Activated CD8-positive, alpha-beta memory T cell treated with anti-CD3 and anti-CD28 coated beads for 4 hours (primary cell): ENCODE measurements at places on chromosomes 5 and 9.

DNA sequence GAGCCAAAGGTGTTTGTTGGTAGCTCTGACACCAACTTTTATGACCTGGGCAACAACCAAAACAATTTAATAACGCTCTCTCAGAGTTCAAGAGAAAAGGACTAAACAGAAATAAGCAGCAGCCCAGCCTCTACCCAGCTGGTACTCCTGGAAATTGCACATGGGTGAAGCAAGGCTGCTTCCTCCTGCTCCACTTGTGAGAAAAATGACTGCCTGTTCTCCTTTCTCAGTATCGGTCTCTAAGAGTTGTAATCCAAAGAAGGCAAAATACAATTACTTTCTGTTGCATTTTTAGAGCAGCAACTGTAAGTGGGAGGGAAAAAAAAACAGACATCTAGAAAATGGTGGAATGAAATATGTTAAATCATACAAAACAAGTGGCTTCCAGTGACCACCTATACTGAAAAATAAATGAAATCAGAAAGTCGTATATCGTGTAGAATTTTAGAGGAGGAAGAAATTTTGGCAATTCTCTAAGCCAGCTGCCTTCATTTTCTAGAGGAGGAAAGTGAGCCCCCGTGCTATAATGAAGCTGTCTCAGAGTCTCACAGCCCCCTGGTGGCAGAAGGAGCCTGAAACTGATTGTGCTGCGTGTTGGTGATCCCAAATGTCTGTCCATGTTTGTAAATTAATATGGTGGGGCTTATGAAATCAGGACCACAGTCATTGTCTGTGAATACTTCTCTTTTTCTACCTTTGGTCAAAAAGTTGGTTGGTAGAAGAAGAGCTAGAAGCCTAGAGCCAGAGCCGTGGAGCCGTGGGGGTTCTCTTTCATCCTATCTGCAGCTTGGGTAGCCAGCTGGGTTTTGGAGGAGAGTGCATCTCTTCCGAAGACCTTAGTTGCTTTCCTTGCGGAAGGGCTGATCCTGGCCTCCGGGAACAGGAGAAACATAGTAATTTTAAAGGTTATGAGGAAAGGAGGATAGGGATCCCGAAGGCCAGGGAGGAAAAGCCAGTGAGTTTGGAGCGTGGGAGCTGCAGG, 139.9 kb downstream of the PIP5K1B start:
- DNase-seq = no peak

GRCh38 chr5:36173426-36173825, 21.5 kb downstream of the SKP2 start:
- DNase-seq = no peak

DNA sequence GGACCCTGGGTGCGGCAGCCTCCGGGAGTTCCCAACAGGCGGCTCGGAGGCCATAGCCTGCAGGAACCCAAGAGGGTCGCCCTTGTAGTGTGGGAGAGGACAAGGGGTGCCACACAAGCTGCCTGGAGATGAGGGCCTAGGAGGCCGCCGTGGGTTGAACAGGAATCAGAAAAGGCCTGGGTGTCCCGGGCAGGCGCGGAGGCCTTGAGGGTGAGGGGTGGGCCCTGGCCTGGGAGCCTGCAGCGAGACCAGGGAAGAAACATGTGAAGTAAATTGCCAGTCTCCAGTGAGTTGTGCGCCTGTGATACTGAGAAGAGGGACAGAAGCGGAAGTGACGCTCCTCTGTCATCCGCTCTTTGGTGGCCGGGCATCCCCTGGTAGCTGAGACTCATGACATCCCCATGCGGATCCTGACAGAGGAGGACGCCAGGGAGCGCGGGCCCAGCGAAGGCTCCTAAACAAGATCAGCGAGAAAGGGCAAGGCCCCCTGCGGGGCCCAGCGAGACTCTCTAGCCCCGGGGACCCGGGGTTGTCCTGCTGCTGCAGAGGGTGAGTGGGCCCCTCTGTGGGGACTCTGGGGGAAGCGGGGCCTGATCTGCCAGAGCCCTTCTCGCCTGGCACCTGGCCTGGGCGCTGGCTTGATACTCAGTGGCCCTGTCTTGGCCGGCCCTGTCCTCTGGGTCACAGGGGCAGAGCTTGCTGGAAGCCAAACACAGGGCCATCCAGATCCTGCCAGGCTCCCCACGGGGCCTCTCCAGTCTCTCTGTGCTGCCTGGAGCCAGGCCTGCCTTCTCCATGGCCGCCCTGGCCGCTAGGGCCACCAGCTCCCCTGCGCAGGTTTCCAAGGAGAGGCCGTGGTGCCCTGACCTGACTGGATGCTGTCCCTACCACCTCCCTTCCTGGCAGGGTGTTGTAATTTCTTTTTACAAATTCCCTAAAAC, 788.4 kb downstream of the TLE4 start:
- no peak for DNase-seq

DNA sequence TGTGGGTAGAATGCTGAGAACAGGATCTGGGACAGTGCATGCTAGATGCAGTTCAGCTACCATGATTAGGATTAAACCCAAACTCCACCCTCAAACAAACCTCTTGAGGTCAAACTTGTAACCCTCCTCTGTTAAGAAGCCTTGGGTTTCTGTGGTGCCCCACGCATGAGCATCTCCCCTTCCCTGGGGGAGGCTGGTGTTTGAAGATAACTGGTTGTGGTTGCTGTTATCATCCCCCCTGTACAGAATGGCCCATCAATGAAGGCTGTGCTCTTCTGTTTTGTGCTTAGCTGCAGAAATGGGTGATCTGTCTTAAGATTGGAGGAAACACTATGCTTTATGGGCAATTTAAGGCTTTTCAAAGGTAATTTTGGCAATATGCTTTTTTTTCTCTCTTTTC, 4.4 kb upstream of the DAB2IP start:
- no peak for DNase-seq

- DNase-seq = no peak
These were observed 19.3 kb upstream of the ORM1 start for GRCh38 chr9:114303571-114303970.

- peak; percentile 59 for DNase-seq
These were observed 39.5 kb upstream of the GLIS3 start for GRCh38 chr9:4339357-4339756.

DNA sequence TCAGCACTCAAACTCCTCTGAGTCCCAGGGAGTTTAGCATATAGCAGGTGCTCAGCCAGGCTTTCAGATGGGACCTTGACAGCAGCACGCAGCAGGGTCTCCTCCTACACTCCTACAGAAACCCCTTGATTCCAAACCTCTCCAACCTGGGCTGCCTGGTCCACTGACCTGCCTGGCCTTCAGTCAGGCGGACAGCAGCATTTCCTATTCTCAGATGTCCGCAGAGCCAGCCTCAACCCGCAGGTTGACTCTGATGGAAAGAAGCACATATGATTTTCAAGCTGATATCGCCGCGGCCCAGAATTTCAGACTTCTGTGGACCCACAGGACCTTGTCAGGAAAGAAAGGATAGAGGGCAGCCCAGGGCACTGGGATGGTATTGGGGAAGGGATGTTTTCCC, 5.3 kb upstream of the SLC25A48 start:
- DNase-seq = no peak

- DNase-seq = no peak
These were observed 275.6 kb downstream of the SEC61B start for GRCh38 chr9:99497641-99498040.

GRCh38 chr5:60161340-60161934, 267.9 kb upstream of the PDE4D start:
- no peak for DNase-seq

- DNase-seq = no peak
These were observed 25.6 kb downstream of the ABL1 start for GRCh38 chr9:130860458-130861316.

DNA sequence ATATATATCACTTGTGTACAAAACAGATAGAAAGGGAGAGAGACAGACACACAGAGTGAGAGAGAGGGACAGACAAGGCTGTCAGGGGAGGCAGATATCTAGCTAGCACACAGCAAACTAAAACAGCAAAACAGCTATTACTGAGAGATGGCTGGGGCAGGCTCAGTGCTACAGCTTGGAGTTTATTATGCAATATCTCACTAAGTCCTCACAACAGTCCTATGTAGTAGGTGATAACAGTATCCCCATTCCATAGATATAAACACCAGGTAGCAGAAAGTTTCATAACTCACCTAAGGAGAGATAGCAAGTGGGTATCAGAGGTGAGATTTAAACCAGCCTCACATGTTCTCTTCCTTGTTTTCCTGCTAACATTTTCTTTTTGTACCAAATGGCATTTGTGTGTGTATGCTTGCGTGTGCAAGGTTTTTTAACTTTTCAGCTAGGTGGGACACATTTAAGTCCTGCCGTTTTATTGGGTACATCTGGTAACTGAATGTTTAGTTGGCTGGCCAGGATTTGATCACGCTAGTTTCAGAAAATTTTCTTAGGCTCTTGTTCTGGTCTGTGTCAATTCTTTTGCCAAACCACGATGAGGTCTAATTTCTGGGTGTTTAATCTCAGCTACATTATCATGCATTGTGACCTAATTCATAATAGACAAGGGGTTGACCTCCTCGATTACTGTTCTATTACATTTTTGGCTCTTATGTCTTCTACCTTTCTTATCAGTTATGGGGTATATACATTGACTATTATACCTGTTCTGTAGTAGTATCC, 105.1 kb downstream of the LMNB1 start:
- DNase-seq = no peak

DNA sequence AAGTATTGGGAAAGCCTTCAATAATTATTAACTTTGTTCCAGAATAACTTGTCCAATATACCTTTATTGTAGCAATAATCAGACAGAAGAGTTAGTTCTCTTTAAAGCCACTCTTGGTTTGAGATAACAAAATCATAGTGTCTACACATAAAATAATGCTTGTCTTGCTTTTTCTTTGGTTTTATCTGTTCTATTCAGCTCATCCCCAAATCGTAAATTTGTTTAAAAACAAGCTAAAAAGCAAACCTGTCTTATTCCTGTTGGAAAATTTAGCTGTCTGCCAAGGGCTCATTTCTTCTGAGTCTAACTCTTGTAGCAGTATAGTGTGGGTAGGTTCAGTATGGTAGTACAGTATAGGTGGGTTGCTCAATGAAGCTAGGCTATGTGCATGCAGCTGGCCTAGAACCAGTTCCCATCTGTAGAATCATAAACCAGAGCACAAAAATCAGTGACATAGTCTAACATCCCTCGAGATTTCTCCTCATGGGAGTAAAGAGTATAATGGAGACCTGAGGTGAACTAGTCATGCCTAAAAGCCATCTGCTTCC, 17.9 kb upstream of the APBA1 start:
- no peak for DNase-seq

GRCh38 chr5:134268919-134269318, 43.0 kb upstream of the PPP2CA start:
- no peak for DNase-seq

GRCh38 chr5:68534956-68535520, 319.5 kb downstream of the PIK3R1 start:
- DNase-seq = no peak

GRCh38 chr5:18652404-18653215, 1018.4 kb downstream of the TAF11L14 start:
- no peak for DNase-seq

- DNase-seq = no peak
These were observed 503.4 kb downstream of the NFIB start for GRCh38 chr9:13810510-13810909.

DNA sequence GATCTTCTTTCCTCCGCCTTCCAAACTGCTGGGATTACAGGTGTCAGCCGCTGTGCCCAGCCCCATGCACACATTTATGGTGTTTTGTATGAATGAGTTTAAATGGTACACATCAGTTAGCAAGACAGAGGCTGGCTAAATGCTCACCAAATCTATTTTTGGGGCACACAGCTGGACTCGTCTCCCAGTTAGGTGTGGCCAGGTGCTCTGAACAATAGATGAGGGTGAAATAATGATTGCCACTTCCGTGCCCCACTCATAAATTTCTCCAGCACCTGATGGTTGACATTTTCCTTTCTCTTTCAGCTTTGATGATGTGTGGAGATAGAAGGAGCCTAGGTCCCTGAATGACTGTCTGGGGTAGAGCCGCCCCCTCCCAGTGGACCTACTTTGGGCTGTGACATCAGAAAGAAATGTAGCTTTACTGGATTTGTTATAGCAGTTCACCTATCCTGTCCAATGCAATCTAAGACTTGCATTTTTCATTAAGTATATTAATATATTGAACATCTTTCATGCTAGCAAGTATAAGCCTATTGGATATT, 8.6 kb upstream of the RAPGEF1 start:
- DNase-seq = no peak

DNA sequence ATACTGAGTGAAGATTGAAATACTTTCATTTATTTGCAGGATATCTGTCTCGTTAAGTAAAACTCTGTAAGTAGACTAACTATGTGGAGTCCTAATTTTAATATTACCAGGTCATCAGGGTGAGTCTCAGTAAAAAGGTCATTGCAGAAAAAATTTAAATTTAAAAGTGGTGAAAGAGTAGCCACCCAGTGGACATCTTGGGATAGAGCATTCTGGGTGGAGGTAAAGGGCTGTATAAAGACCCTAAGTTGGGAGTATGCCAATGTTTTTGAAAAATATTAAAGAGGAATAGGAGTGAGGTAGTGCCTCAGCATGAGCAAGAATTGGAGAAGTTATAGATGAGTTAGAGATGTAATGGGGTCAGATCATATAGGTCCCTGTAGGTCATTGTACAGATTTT, 145.5 kb downstream of the HMHB1 start:
- no peak for DNase-seq

GRCh38 chr9:88011005-88011766, 36.9 kb upstream of the CDK20 start:
- DNase-seq = no peak

DNA sequence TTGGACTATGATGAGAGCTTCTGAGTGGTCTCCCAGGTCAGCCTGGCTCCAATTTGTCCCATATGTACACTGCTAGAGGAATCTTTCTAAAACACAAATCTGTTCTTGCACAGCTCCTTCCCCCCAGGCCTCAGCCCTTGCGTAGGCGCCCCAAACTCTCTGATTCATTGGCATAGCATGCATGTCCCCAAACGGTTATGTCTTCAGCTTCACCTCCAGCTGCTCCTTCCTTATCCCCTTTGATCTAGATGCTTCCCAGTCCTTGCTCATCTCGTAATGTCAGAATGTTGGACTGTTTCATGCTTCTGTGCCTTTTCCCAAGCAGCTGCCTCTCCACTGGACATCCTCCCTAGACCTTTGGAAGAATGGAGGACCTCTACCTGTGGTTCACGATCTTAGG, 60.1 kb upstream of the BASP1 start:
- no peak for DNase-seq

DNA sequence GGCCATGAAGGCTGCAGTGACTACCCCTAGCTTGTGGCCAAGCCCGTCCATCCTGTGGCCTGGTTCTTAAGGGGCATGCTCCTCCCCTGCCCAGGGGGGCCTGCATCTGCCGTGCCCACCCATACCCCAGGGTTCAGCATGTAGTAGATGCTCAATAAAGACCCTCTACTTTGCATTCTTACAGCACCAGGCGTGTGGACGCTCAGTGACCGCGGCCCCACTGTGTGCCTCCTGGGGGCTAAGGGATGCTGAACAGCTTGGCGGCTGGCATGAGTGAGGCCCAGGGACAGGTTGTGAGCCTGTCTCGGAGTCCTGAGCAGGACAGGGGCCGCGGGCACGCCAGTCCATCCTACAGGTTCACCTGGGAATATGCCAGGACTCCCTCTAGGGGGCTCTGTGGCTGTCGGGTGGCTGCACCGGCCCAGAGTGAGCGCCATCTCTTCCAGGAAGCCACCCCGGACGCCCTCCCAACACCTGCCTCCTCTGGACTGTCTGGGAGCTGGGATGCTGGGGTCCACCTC, 9.1 kb downstream of the NOTCH1 start:
- no peak for DNase-seq

- DNase-seq = no peak
These were observed 387.0 kb upstream of the DMAC1 start for GRCh38 chr9:8186560-8186959.
